ENCODE measurements at places on chromosomes 13 and 19.

GRCh38 chr19:47067215-47067847, 18.9 kb upstream of the TMEM160 start:
- no peak for DNase-seq

DNA sequence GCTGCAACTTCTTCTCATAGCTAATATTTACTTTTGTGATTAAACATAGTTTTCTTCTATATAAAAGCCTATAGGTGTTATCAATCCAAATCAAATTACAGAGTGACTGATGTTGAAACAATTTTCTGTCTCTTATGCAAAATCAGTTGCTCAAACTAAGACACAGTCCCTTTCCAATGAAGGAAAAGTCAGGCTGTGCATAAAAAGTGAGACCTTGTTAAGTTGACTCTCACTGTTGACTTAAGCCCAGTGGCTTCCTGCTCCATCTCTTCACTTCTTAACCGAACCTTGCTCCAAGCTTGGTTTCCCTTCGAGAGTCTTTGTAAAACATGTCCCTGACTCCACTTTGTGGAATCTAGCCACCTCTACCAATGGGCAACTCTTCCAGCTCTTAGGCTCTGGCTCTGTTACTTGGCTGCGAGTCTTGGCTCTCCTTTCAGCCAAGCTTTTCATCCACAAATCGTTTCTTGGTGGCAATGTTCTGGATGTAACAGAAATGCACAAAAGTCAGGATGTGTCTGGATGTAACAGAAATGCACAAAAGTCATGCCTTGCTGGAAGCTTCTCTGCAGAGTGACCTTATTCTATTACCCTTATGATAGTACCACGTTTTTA, 118.9 kb downstream of the LIG4 start:
- no peak for DNase-seq

GRCh38 chr19:17215127-17215971, at the start of gene USE1:
TSS of gene USE1 (plus strand) at chr19:17215357. CDS start at chr19:17215406, 49 bp downstream.
- DNase-seq = peak; percentile 96

GRCh38 chr13:83372786-83373185, 509.5 kb downstream of the SLITRK1 start:
- no peak for DNase-seq

DNA sequence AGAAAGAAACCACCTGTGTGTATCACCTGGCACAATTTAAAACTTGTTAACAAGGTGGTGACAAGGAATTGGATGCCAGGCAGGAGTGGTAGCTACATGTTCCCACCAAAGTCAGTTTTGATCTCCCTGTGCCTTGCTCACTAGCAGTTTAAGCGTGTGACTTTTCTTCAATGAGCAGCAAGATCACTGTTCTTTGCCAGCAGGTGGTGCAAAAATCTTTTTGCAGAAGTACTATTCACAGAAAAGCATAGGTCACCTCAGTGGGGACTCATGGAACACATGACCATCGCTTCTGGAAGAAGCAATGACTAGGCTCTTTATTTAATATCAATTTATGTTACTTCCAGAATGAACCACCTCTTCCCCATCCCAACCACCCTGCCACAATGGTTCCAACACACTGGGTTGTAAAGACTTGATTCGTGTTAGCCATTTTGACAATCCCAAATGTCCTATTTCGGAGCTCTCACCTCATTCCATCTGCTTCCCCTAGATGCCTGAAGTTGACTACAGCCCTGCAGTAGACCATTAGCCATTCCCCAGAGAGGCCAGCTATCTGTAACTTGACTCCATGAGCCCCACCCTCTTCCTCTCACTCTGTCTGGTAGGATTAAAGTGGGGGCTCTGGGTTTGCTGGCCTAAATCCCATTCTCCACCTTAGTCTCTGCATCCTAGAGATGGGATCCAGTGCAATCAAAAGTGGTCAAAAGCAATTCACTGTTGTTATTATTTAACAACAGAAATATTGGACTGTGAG, 59.1 kb upstream of the TNFRSF19 start:
- no peak for DNase-seq

DNA sequence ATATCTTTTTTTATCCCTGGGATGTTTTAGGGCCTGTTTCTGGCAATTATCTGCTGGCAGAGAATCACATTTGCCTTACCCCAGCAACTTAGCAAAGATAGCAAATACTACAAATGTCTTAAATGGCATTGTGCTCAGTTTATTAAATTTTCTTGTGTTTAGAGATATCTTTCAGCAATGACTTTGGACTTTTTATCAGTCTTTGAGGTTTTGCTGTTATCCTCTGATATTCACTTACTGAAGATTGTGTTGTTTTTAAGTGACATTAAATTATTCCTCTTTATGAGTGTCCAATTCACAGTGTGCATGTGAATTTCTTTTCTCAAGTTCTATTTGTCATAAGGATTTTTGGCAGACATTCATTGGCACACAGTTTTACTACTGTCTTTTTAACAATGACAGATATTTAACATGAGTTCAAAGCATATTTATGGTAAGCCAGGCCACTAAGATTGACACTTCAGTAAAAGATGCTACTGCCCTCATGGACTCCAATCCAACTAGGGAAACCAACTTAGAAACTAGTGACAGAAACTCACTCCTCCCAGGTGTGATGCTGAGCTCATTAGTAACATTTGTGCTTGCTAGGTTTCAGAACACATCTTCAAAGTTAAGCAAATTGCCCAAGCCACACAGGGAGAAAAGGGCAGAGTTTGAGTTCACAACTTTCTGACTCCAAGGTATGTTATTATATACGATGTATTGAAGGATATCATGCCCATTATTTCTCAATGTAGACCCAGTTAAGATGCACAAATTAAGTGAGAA, 481.9 kb downstream of the GPC6 start:
- no peak for DNase-seq

All from mesenteric fat pad (tissue), 1 donor.